ENCODE measurements at places on chromosomes 11 and 22. TPM values are rescaled to one million over a fixed set of nuclear protein-coding genes. Genes with fewer than 3 reads are reported as not detected.

DNA sequence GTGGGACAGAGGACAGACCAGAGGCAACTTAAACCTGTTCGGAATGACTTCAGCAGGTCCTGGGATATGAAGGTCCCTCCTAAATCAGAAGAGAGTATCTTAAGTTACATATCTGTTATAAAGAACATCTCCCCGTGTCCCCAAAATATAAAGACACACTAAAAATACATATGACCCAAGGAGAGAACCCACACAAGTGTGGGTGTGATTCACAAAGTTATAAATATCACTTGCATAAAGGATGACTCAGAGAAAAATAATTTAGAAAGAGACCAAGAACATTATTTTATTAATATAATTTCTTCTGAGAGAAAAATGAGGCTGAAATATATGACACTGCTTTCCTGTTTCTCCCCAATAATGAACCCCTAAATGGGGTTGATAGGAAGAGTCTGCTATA, 14.2 kb downstream of the OR5B21 start:
- no peak for DNase-seq

GRCh38 chr11:120112174-120112796, 25.6 kb downstream of the TRIM29 start:
- no peak for DNase-seq

- DNase-seq = no peak
These were observed 321.0 kb downstream of the NTM start for GRCh38 chr11:131691181-131692041.

Gene PATE4
- not detected for total RNA-seq

DNA sequence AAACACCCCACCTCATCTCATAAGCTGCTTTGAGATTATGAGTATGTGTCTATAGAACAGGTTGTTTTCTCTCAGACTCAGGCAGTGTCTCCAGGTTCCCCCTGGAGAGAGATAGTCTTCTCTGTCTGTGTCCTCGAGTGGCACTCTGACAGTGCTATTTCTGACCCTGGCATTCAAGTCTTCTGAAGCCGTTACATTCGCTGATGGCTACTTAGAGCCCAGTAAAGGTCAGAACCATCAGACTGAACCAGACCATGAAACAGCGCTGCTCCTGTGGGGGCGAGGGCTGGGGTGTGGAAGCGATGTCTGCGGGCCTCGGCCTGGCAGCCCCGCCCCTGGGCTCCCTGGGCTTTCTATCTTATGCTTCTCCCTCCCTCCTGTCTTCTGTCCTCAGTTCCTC, 23.5 kb downstream of the SHISA8 start:
- no peak for DNase-seq

Gene RAB39A
- 1.4 TPM for total RNA-seq

Gene NXPE2
- total RNA-seq = not detected

Gene TMPRSS5
- total RNA-seq = not detected

Gene TNNI2
- not detected for total RNA-seq

DNA sequence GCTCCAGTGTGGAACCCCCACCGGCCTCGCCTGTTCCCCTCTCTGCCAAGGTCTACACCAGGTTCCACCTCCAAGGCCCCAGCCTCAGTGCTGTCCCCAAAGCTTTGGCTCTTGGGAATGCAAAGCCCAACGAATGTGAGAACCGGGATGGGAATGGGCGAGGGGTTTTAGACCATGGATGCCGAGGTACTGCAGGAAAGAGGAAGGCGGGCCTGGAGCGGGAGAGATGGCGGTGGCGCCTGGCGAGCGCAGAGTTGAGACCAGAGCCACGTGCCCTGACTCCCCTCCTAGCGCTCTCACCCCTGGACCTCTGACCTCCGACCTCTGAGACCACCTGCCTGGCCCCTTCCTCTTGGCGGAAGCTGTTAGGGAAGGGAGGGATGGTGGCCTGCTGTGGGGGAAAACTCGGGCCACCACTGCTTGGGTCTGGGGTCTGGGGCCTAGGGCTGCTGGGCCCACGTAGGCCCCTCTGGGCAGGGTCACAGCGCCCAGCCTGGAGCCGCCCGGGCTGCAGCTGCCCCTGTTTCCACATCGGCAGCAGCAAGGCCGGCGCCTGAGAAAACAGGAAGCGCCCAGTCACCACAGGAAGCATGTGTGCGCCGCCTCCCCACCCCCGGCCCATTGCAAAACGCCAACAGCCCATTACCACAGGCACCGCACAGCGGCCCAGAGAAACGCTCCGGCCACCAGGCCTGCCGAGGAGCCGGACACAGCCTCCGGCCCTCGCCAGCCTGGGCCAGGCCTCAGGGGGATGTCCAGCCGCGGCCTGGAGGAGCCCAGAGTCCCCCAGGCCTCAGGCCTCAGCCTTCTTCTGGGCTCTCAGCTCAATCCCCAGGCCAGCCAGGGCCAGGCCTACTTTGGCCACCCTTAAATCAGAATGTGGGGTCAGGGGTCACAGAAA, 13.8 kb upstream of the SLC39A13 start:
- DNase-seq = no peak

Gene POLD3
- total RNA-seq = 18.7 TPM

DNA sequence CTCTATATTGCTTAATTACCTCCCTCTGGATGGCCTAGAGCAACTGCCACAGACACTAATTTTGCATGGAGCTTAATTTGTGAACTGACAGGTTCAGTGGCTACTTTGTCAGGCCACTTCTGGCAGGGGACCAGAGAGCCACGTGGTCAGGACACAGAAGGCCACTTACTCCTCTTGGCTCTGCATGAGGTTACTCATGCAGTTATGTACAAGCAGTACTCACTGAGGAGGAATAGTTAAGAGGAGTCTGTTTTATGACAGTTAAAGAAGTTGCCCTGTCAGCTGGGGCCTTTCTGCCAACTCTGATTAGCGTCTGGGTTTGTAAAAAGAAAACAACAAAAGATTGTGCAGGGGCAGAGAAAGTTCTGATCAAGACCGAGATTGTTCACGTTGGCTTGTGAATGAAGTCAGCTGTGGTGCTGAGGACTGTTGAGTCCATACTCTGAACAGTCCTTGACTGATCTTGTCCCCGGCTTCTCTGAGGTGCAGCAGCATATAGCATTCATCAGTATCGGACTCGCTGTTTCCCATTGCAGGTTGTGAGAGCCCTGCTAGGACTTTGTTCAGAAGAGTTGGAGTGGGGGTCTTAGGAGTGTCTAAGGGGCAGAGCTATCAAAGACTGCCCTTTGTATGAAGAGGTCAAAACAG, 41.4 kb downstream of the PPFIBP2 start:
- no peak for DNase-seq
